IPS DF 19.7 (cell line): ENCODE measurements at places on chromosomes 4 and X.
A peak's percentile ranks its signal among the peaks of the same experiment; 100 is the strongest.

GRCh38 chr4:15130441-15130840 is 128.2 kb downstream of the CPEB2 start:
- DNase-seq: no peak

GRCh38 chr4:41628936-41629335 is 91.0 kb downstream of the LIMCH1 start:
- DNase-seq: no peak

GRCh38 chr4:152635851-152636250 is 43.9 kb downstream of the TMEM154 start:
- no peak for DNase-seq

- no peak for DNase-seq
Observed at GRCh38 chrX:155534800-155535199, 76.4 kb upstream of the F8A3 start.

- no peak for DNase-seq
Observed at GRCh38 chrX:3589474-3589873, 124.0 kb downstream of the PRKX start.

DNA sequence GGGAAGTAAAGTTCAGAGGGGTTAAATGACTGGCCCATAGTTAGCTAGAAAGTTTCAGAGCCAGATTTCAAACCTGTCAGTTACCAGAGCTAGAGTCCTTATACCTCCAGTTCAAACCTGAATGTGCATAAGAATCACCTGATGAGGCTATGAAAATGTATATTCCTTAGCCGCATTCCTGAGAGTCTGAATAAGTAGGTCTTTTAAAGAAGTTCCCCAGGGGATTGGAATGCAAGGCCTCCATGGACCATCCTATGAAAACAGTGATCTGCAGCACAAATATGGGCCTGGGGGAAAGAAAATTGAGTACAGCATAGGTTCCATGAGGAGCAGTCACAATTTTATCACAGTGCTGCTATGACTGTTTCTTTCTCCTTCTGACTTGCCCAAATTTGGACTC is 263.9 kb upstream of the CXorf66 start:
- peak; percentile 40 for DNase-seq

- no peak for DNase-seq
Observed at GRCh38 chrX:105823092-105823455, 735 bp downstream of the NRK start.

GRCh38 chrX:120140293-120140981 is 18.0 kb upstream of the RHOXF2 start:
- no peak for DNase-seq

DNA sequence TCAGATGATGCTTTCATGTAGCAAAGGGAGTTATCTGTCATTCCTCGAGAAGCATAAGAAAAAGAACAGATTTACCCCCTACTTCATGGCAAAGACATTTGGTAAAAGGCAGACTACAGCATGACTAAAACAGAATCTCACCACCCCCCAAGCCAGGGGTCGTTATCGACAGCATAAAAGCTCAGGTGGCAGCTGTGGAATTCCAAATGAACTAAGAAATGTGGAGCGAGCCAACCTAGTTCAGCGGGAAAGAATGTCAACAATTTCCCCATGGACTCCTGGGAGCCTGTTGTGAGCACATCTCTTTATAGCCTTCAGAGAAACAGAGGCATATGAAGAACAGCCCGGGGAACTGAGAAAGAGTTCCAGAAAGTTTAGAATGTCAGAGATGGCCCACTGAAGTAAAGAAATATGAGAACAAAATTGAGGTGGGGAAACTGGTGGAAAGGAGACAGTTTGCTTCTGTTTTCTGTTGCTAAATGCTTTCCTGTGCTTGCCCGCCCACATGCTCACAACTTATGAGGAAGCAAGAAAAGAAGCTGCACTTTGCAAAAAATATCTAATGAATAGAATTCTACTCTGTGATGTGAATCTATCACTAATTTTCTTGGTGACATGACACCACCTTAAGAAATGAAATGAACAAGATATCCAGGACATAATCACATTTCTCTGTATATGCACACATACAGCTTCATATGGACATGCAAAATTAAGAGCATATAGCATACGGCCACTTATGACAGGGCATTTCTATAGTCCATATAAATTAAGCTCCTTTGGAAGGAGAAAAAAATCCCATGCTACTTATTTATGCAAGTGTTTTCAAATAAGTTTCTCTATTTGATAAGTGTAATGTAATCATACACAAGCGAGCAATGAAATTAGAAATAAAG is 135.3 kb upstream of the MID1 start:
- DNase-seq: peak; percentile 57

- no peak for DNase-seq
Observed at GRCh38 chr4:25913056-25913850, 767 bp upstream of the SMIM20 start.

DNA sequence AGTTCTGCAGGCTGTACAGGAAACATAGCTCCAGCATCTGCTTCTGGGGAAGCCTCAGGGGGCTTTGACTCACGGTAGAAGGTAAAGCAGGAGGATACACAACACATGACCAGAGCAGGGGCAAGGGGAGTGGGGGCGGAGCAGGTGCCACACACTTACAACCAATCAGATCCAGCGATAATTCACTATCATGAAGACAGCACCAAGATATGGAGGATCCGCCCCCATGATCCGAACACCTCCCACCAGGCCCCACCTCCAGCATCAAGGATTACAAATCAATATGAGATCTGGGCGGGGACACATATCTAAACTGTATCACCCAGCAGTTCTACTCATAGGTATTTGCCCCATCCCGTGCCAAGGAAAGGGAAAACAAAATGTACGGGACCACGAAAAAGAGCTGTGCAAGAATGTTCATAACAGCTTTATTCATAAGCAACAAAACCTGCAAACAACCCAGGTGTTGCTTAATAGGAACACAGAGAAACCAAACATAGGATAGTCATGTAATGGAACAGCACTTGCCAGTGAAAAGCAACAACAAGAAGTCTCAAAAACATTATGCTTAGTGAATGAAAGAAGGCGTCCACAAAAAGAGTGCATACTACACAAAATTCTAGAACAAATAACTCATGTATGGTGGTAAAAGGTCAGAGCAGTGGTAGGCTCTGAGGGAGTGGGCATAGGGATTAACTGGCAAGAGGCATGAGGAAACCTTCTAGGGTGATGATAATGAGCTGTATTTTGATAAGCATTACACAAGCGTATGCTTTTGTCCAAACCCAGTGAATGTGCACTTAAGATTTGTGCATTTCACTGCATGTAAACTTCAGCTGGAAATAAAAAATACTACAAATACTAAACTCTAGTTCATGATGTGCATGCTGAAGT is 130.9 kb upstream of the FAM9B start:
- DNase-seq: no peak

GRCh38 chrX:122787231-122787630 is 396.8 kb upstream of the GRIA3 start:
- no peak for DNase-seq
